Mammary epithelial cell (primary cell): ENCODE measurements at places on chromosomes 3 and 15. TPM values are rescaled to one million over a fixed set of nuclear protein-coding genes. Genes with fewer than 3 reads are reported as not detected.

SERPINI2 gene
- not detected for total RNA-seq

GPR62 gene
- not detected for total RNA-seq

DAZL gene
- not detected in 2 replicates for total RNA-seq

ADAMTS17 gene
- total RNA-seq, result 1.7 TPM

GPR160 gene
- total RNA-seq, result 0.37 and 0.66 TPM in 2 replicates

STAC gene
- 25.3 TPM for total RNA-seq

PARP15 gene
- not detected for total RNA-seq

GPR87 gene
- 66.1 and 72.3 TPM in 2 replicates for total RNA-seq

SPINK8 gene
- not detected in 2 replicates for total RNA-seq

CYP1A2 gene
- total RNA-seq, result not detected in 2 replicates

GOLGA6L9 gene
- 6.1 and 9.0 TPM in 2 replicates for total RNA-seq

ARHGAP31 gene
- 2.5 and 8.7 TPM in 2 replicates for total RNA-seq

ZWILCH gene
- 8.5 TPM for total RNA-seq

GOLGA6A gene
- not detected for total RNA-seq

TUSC7 gene
- not detected for total RNA-seq

FOXL2NB gene
- 0.42 and 0.72 TPM in 2 replicates for total RNA-seq

CEMIP gene
- 0.35 and 0.69 TPM in 2 replicates for total RNA-seq

UBAP1L gene
- 2.3 TPM in 2 replicates for total RNA-seq

UBE3A gene
- 98.9 TPM for total RNA-seq

KCNMB2 gene
- not detected for total RNA-seq
